Nephron progenitor cell (in vitro differentiated cells): ENCODE measurements at places on chromosomes 6 and 20.

GRCh38 chr6:56758120-56758519 lies 115.4 kb upstream of the DST start:
- no peak for DNase-seq

DNA sequence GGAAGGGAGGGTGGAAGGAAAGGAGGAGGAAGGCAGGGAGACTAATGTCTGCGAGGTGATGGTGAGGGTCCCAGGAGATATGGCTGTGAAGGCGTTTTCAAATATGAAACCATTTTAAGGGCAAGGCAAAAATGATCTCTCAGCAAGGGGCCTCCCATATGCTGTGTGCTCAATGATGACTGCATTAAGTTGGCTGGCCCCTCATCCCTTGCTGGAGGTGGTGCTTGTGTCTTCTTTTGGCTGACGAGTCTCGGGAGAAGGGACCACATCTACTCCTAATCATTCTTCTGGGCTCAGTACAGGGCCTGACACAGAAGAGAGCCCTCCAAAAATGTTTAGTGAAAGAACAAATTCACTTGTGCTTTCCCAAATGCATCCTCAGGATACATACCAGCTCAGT lies 23.0 kb upstream of the MRPS18A start:
- no peak for DNase-seq

DNA sequence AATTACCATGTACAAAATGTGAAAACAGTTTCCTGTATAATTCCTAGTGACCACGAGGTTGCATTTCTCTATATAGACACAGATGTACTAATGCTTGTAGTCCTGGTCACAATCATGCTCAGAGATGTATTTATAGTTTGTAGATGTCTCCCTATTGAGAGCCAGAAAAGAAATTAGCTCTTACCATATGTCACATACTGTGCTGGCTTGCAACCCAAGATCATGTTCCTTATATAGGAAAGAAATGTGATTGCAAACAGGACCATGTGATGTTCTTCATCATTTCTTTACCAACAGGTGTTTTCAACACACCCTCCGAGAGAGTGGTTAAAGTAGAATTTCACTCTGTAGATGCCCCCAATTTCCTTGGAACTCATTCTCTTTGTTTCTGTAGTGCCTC lies 369.4 kb downstream of the CBLN4 start:
- DNase-seq: no peak

- no peak for DNase-seq
These were observed 557 bp upstream of the DHX35 start for GRCh38 chr20:38961530-38962043.

DNA sequence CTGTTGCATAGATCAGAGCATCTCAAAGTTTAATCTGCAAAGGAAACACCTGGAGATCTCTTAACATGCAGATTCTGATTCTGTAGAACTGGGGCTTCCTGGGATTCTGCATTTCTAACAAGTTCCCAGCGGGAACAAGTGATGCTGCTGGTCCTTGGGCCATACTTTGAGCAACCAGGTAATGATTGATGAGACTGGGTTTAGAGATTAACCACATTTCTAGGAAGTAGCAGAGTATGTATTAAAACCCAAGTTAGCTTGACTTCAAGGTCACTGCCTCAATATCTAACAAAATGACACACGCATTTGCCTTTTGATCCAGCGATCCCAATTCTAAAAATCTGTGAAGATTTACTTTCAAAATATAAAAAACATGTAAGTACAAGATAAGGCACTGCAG lies 83.0 kb upstream of the DTNBP1 start:
- DNase-seq: no peak

GRCh38 chr6:139016337-139017213 lies 12.0 kb upstream of the ABRACL start:
- no peak for DNase-seq

- peak; percentile 53 for DNase-seq
These were observed 14.3 kb upstream of the FOXP4 start for GRCh38 chr6:41531591-41532582.

- peak; percentile 78 for DNase-seq
These were observed 10.2 kb upstream of the CST5 start for GRCh38 chr20:23889775-23890187.

GRCh38 chr20:50246367-50247195 lies 56.0 kb downstream of the CEBPB start:
- DNase-seq: no peak

DNA sequence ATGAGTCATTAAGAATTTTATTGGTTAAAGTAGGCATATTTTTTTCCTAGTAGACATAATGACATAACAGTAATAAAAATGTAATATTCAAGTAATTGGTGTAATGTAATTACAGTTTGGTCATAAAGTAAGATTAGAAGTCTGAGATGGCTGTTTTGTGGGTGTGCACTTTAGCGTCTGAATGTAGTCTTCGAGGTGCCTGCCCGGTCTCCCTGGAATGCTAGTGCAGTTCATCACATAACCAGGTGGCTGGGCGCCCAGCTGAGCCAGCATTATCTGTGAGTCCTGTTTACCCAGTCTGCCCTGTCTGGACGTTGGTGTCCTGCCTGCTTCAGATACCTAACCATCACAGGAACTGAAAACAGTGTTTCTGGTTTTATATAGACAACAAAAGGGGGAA lies 419.1 kb downstream of the CDC5L start:
- no peak for DNase-seq

GRCh38 chr6:729606-730320 lies 36.8 kb upstream of the EXOC2 start:
- no peak for DNase-seq

GRCh38 chr6:129647044-129647443 lies 62.9 kb downstream of the ARHGAP18 start:
- no peak for DNase-seq

DNA sequence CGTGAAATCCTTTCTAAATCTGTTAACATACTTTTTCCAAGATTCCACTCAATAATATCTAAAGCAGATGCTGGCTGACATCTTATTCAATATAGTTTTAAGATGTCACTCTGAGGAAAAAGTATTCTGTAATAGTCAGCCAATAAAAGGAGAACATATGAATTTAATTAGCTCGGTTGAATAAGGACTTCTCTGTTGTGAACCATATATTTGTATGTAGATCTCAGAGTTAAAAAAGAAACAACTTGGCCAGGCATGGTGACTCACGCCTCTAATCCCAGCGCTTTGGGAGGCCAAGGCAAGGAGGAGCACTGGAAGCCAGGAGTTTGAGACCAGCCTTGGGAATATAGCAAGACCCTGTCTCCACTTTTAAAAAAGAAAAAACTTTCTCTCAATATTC lies 7.4 kb upstream of the CD24 start:
- DNase-seq: no peak

GRCh38 chr20:53876470-53876869 lies 193.9 kb downstream of the BCAS1 start:
- no peak for DNase-seq

- no peak for DNase-seq
These were observed 102.4 kb downstream of the TFAP2A start for GRCh38 chr6:10312445-10312844.

DNA sequence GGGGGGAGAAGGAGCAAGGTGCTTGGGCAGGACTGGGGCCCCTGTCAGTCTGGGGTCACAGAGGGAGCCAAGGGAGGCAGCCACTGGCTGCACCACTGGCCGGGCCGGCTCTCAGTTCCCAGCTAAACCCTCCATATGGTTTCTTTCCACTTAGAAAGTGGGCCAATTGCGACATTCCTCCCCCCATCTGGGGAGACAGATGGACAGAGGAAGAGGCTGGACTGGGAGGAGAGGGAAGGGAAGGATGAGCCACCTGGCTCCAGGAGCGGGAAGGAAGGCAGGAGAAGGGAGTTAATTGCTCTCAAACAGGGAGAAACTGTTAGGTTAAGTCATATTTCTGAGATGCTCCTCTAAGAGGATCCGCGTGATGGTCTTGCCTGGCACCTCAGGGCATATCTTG lies 82.2 kb downstream of the GRM4 start:
- DNase-seq: no peak

DNA sequence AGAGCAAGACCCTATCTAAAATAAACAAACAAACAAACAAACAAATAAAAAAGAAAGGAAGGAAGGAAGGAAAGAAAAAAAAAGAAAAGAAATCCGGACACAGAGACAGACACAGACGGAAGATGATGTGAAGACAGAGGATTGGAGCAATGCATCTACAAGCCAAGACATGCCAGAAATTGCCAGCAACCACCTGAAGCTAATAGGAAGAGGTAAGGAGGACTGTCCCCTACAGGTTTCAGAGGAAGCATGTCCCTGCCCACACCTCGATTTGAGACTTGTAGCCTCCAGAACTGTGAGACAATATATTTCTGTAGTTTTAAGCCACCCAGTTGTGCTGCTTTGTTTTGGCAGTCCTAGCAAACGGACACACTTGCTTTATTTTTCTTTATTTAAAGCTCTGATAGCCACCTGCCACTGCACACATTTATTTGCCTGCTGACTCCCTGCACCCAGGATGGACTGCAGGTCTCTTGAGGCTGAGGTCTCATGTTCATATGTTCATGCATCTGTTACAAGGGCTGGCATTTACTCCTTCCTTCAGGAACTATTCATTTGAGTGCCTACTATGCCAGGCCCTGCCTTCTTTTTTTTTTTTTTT lies 20.7 kb upstream of the ZMYND8 start:
- DNase-seq: no peak

GRCh38 chr20:32885952-32886351 lies 27.2 kb downstream of the EFCAB8 start:
- DNase-seq: no peak

GRCh38 chr20:43968341-43969000 lies 53.8 kb downstream of the TOX2 start:
- DNase-seq: no peak

GRCh38 chr6:46215777-46216176 lies 45.0 kb upstream of the ENPP5 start:
- DNase-seq: no peak

- DNase-seq: peak; percentile 69
These were observed 6.9 kb upstream of the OSER1 start for GRCh38 chr20:44217342-44218092.

- DNase-seq: no peak
These were observed 56.8 kb downstream of the TFAP2C start for GRCh38 chr20:56685879-56686278.

- no peak for DNase-seq
These were observed 16.6 kb downstream of the ATG5 start for GRCh38 chr6:106308985-106309384.

DNA sequence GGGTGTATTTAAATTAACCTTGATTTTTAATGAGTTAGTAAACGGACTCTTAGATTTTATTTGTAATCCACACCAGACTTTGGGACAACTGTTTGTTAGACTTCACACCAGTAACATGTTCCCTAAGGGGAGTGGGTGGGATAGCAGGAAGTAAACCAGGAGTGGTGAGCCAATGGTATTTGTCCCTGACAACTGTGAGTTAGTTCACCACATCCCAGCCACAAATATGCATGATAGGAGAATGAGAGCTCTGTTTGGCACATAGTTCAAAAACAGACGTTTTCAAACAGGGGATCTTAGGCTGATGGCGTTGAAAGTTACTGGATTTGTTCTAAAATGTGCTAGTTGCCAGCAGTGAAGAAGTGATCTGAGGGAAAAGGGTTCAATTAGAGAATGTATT lies 18.7 kb upstream of the COL10A1 start:
- no peak for DNase-seq

DNA sequence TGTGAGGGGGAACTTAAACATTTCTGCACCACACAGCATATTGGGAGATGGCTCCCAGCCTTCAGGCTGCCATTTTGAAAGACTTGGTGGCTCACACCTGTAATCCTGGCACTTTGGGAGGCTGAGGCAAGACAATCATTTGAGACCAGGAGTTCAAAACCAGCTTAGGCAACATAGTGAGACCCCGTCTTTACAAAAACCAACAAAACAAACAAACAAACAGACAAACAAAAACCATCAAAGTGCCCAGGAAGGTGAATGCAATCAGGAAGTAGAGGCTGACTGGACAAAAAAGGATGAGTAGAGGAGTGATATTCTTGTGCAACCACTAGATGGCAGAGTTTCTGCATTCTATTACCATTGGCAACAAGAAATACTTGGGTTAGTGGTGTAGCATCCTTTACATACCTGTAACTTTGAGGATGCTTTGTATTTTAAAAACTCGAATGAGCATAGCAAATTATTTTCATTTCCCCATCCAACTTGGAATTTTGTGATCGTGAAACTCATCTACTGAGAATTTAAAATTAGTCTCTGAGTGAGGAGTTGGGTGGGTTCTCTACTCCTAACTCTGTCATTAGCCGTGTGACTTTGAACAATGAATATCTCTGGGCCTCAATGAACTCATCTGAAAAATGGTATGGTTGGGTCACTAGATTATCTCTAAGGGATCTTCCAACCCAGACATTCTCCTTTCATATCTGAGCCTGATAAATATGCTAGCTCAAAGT lies 84.4 kb downstream of the CRYBG1 start:
- DNase-seq: peak; percentile 16

GRCh38 chr6:41937861-41938574 lies 3.6 kb downstream of the CCND3 start:
- DNase-seq: no peak
